ENCODE measurements at places on chromosomes 12 and 14.

DNA sequence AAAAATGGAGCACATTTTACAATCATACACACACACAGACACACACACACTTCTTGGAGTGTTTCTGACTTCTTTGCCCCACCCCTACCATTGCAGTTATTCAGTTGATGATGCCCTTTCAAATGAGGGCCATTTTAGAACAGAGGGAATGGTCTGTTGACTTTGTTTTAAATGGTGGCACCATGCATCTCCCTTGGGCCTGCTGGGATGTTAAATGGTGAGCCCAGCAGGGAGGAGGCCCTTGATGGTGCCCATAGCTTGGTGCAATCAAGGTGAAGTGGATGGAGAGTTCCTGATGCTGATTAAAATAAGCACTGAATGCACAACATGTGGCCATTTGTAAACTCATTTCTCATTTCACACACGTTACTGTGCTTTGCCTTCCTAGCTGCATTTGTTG is 13.3 kb downstream of the C12orf75 start:
- DNase-seq = no peak

DNA sequence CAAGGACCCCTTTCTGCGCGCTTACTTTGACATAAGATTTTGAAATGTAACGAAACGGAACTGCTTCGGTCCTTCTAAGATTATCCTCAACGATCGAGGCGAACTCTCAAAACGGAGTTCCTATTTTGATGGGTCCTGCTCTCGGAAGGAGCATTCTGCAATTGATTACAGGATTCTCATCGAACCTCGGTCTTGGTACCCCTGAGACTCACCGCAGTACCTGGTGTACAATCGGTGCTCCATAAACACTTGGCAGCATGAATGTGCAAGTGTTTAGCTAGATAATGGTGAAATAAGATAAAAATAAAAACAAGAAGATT is 530 bp upstream of the NEMF start:
- no peak for DNase-seq

- no peak for DNase-seq
Measured at GRCh38 chr14:28671425-28671824, 95.2 kb upstream of the FOXG1 start.

DNA sequence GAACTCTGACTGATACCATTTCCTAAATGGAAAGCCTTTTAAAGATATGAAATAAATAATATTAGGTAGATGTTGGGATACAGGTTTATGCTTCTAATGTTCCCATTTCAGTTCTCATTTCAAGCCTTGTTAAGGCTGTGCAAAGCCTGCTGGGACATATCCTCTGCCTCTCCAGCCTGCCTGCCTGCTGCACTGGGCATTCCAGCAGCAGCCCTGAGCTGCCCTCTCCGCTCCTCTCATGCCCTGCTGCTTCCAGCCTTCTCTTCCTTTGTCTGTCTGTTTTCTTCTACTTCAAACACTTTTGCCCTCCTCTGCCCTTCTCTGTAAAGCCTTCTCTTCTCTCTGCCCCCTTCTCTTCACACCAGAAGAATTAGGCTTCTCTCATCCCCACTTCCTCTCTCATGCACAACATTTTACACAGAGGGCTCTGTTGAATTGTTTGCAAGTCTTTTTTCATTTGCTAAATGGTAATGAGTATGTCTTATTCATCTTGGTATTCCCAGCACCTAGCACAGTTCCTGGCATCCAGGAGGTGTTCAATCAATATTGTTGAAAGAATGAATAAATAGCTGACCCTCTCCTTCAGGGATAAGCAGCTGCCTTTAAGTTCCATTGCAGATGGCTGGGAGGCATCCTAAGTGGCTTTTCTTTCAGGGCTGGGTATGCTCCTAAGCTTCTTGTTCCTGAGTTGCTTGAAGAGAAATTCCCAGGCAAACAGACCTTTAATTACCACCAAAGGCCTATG is 292.3 kb downstream of the TMEM117 start:
- no peak for DNase-seq

DNA sequence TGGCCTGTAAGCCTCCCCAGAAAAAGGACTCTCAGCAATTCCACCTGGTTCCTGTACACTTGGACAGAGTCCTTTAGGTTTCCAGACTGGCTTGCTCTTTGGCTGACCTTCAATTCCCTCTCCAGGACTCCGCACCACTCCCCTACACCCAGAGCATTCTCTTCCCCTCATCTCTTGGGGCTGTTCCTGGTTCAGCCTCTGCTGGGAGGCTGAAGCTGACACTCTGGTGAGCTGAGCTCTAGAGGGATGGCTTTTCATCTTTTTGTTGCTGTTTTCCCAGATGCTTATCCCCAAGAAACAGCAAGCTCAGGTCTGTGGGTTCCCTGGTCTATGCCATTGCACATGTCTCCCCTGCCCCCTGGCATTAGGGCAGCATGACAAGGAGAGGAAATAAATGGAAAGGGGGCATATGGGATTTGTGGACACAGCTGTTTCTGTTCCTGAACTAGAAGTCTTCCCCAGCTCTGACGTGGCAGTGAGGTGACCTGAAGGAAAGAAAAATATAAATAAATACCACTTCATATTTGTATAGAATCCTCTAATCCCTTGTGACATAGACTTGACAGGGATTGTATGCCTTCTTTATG is 1.3 kb downstream of the RNASE7 start:
- no peak for DNase-seq

- DNase-seq = no peak
Measured at GRCh38 chr12:51067229-51067628, 16.2 kb downstream of the CSRNP2 start.

GRCh38 chr14:20400965-20401593 is 12.2 kb downstream of the TEP1 start:
- DNase-seq = no peak

Data from hematopoietic multipotent progenitor cell treated with erythropoietin and hydrocortisone succinate and interleukin-3 and kit ligand, for 17 days (in vitro differentiated cells).